Fibroblast of skin of left biceps (primary cell): ENCODE measurements at places on chromosomes 7 and 10.

DNA sequence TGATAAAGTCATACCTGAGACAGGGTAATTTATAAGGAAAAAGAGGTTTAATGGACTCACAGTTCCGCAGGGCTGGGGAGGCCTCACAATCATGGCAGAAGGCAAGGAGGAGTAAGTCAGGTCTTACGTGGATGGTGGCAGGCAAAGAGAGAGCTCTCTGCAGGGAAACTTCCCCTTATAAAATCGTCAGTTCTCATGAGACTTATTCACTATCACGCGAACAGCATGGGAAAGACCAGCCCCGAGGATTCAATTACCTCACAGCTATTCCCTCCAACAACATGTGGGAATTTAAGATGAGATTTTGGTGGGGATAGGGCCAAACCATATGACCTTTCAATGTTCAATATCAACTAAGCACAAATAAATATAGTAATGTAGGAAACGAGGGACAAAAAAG lies 559.4 kb upstream of the KCND2 start:
- no peak for DNase-seq

GRCh38 chr7:154867068-154867467 lies 135.9 kb downstream of the PAXIP1 start:
- DNase-seq, result no peak

DNA sequence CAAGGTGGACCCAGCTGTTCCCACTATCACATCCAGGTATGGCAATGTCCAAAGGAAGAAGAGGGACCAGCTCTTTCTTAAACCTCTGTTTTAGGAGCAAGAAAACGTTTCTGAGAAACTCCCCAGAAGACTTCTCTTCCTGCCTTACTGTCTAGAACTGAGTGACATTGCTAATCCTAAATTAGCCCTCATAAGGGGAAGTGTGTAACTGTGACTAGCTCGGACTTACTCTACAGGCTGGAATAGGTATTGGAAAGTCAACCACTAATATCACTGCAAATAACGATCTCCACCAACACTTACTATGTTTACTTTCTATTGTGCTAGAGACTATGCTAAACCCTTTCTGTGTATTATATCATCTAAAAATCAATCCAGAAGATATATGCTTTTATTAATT lies 49.9 kb upstream of the RELN start:
- DNase-seq, result no peak

GRCh38 chr10:5449227-5449626 lies 36.9 kb downstream of the NET1 start:
- DNase-seq, result no peak

GRCh38 chr10:91864099-91864498 lies 45.2 kb downstream of the FGFBP3 start:
- no peak for DNase-seq
